Fibroblast of the aortic adventitia (primary cell): ENCODE measurements at places on chromosomes 13 and 19. TPM values are rescaled to one million over a fixed set of nuclear protein-coding genes. Genes with fewer than 3 reads are reported as not detected.
A peak's percentile ranks its signal among the peaks of the same experiment; 100 is the strongest.

The SH2D3A gene
- not detected in 2 replicates for total RNA-seq

GRCh38 chr19:52248241-52248640, 21.1 kb upstream of the ZNF766 start:
- peak; percentile 46 for DNase-seq

GRCh38 chr19:4566402-4567051, 7.0 kb upstream of the SEMA6B start:
- no peak for DNase-seq

- no peak for DNase-seq
Observed at GRCh38 chr13:113040031-113040430, 65.6 kb upstream of the F7 start.

GRCh38 chr19:4914736-4915501, 5.6 kb downstream of the UHRF1 start:
- DNase-seq, result peak; percentile 56

GRCh38 chr19:2675892-2676291, 26.6 kb downstream of the GNG7 start:
- no peak for DNase-seq

The RNASEH2A gene
- 12.8 and 37.4 TPM in 2 replicates for total RNA-seq

The C3 gene
- total RNA-seq, result 93.5 and 1,485 TPM in 2 replicates

The CHMP2A gene
- total RNA-seq, result 109 and 239 TPM in 2 replicates

The CYP4F2 gene
- not detected in 2 replicates for total RNA-seq

- no peak for DNase-seq
Observed at GRCh38 chr19:3573162-3573857, 566 bp downstream of the HMG20B start.

GRCh38 chr19:8174706-8175105, 25.3 kb upstream of the FBN3 start:
- no peak for DNase-seq

DNA sequence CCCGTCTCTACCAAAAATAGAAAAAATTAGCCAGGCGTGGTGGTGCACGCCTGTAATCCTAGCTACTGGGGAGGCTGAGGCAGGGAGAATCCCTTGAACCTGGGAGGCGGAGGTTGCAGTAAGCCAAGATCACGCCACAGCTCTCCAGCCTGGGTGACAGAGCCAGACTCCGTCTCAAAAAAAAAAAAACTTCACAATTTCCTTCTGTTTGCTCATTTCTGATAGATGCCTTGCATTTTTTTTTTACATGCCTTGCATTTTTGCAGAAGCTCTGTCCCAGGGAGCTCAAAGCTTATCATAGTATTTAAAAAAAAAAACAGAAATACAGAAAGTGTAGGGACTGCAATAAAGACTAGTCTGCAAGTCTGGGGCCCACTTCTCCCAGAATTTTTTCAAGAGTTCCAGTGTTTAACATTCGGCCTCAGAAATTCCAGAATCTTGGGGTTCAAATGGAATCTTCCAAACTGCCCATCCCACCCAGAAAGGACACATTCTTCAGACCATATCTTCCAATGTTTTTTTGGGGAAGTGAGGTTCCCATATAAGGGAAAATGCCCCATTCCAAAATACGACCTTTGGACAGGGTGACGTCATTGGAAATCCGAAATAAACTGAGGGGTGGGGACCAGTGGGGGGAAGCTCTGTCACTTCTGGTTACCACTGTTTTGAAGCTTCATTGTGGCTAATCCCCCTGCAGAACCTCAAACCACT, 17.2 kb upstream of the RAB8A start:
- DNase-seq, result no peak

DNA sequence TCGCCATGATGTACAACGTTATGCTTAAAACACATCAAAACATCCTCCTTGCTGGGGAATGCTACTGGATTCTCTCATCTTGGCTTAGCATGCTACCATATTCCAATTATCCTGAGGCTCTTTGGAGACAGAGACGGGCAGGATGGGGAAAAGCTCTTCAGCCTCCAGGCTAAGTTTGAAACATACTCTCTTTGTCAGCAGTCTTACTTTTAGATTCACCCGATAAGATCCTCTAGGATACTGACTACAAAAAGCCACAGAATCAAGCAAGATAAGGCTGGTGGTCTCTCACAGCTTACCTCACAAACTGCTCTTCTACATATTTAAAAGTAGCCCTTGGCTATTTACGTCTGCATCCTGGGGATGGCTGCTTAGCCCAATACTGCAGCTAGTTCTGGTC, 72.8 kb upstream of the LRCH1 start:
- DNase-seq, result no peak

DNA sequence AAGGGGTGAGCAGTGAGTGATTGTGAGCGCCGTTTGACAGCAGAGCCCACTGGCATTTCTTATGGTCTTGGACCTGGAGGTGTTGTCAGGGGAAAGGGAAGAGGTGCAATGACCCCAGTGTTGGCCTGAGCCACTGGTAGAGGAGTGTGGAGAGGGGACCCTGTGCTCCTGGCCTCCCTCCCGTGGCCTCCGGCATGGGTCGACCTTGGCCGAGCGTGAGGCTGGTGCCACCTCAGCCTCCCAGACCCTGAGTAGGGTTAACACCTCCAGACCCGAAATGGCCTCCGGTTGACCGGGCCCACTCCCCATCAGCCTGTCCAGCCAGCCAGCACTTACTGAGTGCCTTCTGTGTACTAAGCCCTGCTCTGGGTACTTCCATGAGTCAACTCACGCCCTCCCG, 6.5 kb downstream of the TRAPPC5 start:
- no peak for DNase-seq

- no peak for DNase-seq
Observed at GRCh38 chr19:23046743-23047142, 43.8 kb upstream of the ZNF728 start.

- peak; percentile 0 for DNase-seq
Observed at GRCh38 chr13:90622541-90622940, 724.9 kb upstream of the MIR17HG start.

The UBL3 gene
- 21.1 and 57.7 TPM in 2 replicates for total RNA-seq

GRCh38 chr19:29714953-29715700, at the start of gene C19orf12:
Gene C19orf12 (minus strand): TSS chr19:29715261. CDS start chr19:29708413, 6,848 bp downstream.
- peak; percentile 35 for DNase-seq

- no peak for DNase-seq
Observed at GRCh38 chr13:35592457-35592856, 116.0 kb upstream of the MAB21L1 start.

- no peak for DNase-seq
Observed at GRCh38 chr13:57346786-57347185, 179.8 kb downstream of the PRR20E start.

DNA sequence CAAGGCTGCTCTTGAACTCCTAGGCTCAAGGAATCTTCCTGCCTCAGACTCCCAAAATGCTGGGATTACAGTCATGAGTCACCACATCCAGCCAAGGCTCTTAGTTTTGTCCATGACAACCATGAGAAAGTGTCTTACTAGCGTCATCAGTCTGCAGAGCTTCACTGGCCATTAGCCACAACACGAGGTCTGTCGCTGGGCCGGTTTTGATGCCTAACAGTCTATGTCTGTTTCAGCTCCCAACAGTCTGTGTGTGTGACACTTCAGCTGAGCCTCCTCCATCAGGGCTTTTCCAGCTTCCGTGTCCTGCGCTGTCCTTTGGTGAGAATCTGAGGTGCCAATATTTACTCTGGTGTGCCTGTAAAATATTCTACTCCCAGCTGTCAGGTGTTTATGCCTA, 47.6 kb downstream of the CEP89 start:
- DNase-seq, result peak; percentile 1

DNA sequence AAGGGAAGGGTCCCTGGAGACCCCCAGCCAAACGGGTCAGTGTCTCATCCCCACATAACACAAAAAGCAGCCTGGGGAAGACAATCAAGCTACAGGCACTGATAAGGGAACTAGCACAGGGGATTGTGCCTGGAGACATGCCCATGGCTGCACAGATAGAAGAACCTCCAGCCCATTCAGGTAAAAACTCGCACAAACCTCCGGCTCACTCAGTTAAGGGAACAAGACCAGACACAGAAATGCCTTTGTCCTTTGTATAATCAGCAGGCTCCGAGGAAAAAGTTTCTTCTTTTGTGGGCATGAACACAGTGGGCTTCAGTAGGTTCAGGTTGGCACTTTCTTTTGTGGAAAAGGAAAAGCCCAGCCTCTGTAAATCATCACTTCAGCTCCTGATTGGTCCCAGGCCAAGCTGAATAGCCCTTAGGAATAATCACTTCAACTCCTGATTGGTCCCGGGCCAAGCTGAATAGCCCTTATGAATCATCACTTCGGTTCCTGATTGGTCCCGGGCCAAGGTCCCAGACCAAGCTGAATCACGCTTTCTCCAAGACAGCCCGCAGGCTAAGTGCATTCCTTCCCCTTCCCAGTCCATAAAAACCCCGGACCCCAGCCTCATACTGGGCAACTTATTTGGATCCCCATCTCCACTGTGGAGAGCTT, 5.0 kb upstream of the ZNF230 start:
- peak; percentile 46 for DNase-seq
